ENCODE measurements at places on chromosomes 6 and 20.

DNA sequence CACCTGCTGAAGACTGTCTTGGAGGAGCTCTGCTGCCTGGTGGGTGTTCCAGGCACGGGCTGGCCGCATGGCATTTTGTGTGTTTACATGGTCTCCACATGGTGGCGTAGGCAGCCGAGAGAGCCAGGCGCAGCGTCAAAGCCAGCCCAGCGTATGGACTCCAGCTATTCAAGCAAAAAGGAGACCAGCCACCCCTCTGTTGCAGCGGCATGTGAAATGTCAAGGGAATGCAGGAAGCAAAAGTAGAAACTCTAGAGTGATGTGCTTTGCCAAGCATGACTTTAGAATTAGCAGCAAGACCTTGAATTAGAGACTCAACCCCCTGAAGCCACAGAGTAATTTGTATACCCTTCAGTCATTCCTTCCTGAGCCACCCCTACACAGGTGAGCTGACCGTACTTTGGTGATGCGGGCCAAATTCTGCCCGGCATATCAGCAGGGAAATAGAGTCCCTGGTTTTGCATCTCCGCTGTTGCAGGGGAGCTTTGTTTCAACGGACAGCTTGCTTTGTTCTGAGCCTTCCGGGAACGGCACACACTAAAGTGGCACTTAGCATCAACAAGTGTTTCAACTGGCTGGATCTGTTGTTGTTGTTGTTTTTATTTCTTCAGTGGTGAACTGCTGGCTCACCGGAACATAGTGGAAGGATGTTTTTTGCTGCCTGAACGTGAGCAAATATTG, 48.5 kb downstream of the FNDC1 start:
- peak; percentile 58 for DNase-seq

GRCh38 chr20:63772781-63773518, 33.4 kb downstream of the SLC2A4RG start:
- no peak for DNase-seq

DNA sequence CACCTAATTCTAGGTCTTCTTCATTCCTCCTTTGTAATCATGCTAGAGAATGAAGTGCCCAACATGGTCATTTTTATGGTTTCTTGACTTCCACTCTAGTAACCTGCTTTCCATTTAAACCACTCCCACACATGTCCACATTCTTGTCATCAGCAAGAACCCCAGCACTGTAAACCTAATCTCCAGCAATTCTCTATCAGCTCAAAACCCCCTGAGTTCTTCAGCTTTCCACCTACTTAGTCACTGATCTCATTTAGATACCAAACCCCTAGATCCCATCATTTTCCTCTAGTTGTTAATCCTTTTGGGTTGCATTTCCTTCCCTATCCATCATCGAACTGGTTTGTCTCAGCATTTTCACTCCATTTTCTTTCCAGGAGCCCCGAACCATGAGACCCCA, 49.7 kb downstream of the GOPC start:
- DNase-seq, result no peak

- no peak for DNase-seq
These were observed 343.0 kb downstream of the CD83 start for GRCh38 chr6:14460556-14460955.

GRCh38 chr20:57594092-57594951, 25.9 kb downstream of the ZBP1 start:
- DNase-seq, result peak; percentile 75

GRCh38 chr6:108921547-108922361, 73.5 kb downstream of the ARMC2 start:
- DNase-seq, result no peak

DNA sequence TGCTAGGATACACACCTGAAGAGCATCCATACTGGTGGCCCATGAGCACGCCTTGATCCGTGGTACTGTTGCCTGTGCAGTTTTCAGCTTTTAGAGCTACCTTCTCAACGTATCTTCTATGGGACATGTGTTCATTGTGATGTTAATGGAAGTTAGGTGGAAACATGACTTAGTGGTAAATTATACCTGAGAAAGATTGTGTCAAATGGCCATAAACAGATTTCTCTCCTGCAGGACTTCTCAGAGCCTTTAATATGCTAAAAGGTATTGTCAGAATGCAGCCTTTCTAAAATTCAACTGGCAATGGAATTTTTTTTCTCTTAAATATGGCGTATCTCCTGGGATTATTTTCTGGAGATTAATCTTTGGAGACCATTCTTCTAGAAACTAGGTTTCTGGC, 148.5 kb downstream of the CDC5L start:
- no peak for DNase-seq

DNA sequence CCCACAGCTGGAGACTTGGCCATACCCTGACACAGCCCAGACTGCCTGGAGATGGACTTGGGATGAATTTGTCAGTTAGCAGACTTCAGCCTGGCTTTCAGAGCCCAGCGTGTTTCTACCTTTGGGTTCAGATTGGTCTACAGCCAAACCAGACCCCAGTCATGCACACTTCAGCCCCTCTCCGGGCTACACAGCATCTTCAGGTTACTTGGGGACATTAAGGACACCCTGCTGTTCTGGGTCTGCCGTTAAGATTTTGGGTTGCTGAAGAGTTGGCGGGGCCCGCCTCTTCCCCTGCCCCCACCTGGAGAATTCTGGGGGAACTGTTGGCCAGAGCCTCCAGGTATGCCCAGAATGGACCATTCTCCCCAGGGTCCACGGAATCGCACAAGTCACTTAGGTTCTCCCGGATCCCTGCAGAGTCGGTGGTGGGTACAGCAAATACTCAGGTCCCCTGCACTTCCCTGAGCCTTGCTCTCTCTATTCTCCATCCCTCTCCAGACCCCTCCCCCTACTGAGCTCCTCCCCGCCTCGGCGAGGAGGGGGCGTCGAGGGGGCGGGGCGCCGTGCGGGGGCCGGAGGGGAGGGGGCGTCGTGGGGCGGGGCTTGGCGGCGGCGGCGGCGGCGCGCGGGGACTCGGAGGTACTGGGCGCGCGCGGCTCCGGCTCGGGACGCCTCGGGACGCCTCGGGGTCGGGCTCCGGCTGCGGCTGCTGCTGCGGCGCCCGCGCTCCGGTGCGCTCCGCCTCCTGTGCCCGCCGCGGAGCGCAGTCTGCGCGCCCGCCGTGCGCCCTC, at the start of gene PTK7:
Gene PTK7, plus strand, starts transcription at position 645 of the 794 bp plus-strand sequence. CDS start 175 bp downstream, outside the sequence.
- no peak for DNase-seq

GRCh38 chr6:114740547-114740946, 397.7 kb upstream of the HS3ST5 start:
- no peak for DNase-seq

DNA sequence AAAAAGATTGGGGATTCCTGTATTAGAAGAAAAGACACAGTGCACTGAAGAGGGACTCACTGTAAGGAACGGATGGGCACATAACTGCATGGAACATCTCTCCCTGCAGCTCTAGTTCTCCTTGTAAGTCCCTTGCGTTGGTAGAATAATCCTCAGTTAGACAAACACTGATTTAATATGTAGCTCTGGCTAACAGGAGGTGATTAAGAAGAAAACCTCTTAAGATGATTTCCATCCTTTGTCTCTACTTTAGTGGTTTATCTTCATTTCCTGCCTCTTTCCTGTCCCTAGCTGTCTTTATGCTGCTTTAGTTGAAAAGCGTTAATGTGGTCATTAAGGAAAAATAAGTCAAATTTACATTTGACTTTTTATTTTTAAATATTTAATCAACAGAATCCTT, 86.6 kb downstream of the SLC16A10 start:
- no peak for DNase-seq

DNA sequence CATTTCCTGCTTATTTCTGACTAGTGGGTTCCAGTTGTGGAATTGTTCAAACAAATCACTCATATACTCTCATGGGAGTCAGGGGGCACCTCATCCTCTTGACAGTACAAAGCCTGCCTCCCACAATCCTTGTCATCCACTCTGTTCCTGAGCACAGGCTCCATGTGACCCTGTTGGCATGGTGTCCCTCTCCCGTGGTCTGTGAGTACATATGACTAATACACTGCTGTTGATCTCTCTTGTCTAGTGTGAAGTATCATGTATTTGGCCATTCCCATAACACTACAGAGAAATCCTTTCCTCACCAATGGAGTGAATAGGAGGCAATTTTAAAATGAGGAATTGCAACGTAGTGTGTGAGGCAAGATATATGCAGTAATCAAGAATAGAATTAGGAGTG, 185.3 kb downstream of the OGFRL1 start:
- no peak for DNase-seq

Data from GM12891 (cell line).